ENCODE measurements at places on chromosomes 3 and 15. TPM values are rescaled to one million over a fixed set of nuclear protein-coding genes. Genes with fewer than 3 reads are reported as not detected.
A peak's percentile ranks its signal among the peaks of the same experiment; 100 is the strongest.

The ANP32A gene
- 111 TPM for total RNA-seq

The GOLGA6L9 gene
- 2.7 TPM for total RNA-seq

DNA sequence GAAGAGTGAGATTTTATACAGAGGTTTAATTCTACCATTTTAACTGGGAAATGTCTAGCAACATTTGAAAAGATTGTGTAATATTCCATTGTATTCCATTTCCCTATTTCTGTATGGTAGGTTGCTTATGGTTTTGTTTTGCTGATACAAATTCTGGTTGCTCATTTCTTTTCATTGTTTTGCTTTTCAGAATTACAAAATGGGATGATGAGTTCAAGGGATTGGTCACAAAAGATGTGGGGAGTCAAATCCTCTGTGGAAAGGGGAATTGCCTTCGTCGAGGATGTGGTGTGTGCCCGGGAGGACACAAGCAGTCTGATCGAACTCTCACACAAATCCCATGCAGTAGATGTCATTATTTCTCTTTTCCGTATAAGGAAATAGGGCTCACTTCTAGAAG lies 18.3 kb downstream of the SLCO3A1 start:
- no peaks in the 10 kb centered on the region for H3K36me3 ChIP-seq
- peak overlapping the region; percentile 74 for H3K27ac ChIP-seq
- H3K27me3 ChIP-seq = no peaks in the 10 kb centered on the region
- DNase-seq = no peak

DNA sequence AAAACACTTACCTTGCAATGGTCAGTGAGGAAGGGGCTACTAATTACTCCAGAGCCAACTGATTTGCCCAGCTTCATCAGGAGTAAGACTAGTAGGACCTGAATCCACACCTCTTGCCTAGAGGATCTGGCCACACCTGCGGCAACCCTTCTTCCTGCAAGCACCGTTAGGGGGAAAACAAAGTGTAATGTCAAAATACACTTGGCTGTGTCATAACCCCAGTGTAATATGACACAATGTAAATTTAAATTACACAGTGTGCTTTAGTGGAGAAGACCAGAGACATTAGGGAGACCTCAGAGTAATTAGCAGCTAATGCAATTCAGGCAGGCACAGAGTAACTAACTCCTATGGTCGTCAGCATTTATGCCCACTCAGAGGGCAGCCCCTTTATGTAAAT lies 308.5 kb upstream of the ARRDC4 start:
- no peaks in the 10 kb centered on the region for H3K36me3 ChIP-seq
- H3K27me3 ChIP-seq = no peaks in the 10 kb centered on the region
- no peak overlapping the region for H3K4me3 ChIP-seq
- DNase-seq = no peak

DNA sequence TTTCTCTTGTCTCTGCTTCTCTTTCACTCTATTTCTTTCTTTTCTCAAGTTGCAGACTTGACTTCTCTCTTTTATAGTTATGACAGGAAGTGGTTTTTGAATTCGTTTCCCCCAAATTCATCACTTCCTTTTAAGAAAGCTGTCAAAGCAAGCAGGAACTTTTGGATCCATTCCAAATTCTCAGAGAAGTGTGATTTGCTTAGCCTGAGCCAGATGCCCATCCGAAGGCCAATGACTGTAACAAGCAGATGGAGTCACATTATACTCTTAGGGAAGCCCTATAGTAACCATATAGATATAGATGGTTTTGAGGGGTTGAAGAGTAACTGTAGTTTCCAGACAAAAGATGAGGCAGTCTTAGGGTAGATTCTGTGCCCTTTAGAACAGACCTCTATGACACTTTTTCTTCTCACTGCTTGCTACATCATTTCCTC lies 592.0 kb upstream of the KCNMB2 start:
- no peaks in the 10 kb centered on the region for H3K27me3 ChIP-seq
- peak overlapping the region; percentile 39 for H3K27ac ChIP-seq
- no peak overlapping the region for H3K4me3 ChIP-seq
- no peaks in the 10 kb centered on the region for H3K36me3 ChIP-seq
- DNase-seq = no peak

GRCh38 chr3:107416886-107417285 lies 39.6 kb downstream of the CCDC54 start:
- H3K27ac ChIP-seq = no peak overlapping the region

DNA sequence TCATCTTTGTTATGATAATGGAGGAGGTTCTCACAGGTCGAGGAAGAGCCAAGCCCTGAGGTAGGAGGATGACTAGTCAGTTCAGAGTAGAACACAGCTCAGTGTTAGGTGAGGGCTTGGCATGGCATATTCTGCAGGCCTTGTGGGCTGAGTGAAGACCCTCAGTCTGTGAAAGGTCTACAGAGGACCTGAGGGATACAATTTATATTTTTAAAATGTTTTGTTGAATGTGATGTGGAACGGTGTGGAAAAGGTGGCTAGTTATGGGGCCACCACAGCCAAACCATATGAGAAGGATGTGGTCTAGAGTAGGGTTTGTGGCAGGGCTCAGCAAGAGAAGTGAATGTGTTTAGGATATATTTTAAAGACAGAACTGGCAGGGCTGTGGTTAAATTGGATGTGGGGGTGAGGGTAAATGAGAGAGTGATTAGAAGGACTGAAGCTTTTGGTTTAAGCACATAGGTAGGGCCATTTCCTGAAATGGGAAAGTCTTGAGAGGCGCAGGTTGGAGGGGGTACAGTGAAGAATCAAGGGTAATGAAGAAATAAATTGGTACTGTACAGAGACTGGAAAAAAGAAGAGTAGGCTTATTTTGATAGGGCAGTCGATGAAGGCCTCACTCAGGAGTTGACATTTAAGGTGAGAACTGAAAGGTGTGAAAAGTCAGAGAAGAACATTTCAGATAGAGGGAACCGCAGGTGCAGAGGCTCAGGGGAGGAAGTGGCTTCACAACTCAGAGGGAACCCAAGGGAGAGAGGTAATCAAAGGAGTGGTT lies 60.5 kb downstream of the SPTSSB start:
- H3K27me3 ChIP-seq = no peaks in the 10 kb centered on the region
- no peaks in the 10 kb centered on the region for H3K4me1 ChIP-seq
- no peak overlapping the region for H3K27ac ChIP-seq

DNA sequence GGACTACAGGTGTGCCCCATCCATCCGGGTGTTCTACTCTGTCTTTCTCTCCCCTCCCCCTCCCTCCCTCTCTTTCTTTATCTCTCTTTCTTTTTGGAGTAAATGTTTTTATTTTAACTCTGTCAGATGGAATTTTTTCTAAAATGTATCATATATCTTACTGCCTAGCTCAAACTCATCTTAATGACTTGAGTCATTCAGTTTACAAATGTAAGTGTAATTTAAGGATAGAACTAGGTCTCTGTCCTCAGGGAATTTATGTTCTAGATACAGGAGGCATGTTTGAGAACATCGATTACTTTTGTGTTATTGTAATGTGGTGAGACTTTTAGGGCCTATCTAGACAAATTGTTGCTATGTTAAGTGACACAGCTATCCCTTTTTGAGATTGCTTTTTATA lies 3.5 kb downstream of the TBC1D23 start:
- H3K4me1 ChIP-seq = peaks cover 12% of the 10 kb centered on the region
- no peak overlapping the region for H3K27ac ChIP-seq
- DNase-seq = no peak
- H3K27me3 ChIP-seq = no peaks in the 10 kb centered on the region
- H3K4me3 ChIP-seq = no peak overlapping the region
- H3K36me3 ChIP-seq = no peaks in the 10 kb centered on the region

GRCh38 chr3:151387842-151388241 lies 3.3 kb upstream of the P2RY12 start:
- peaks cover 54% of the 10 kb centered on the region for H3K4me1 ChIP-seq
- no peaks in the 10 kb centered on the region for H3K27me3 ChIP-seq
- no peak for DNase-seq
- H3K36me3 ChIP-seq = no peaks in the 10 kb centered on the region
